Posterior vena cava (tissue), 2 donors: ENCODE measurements at places on chromosomes 16 and 17.

- no peak for DNase-seq
Measured at GRCh38 chr17:48155889-48156611, 48.5 kb downstream of the SNX11 start.

GRCh38 chr16:68487203-68487514 lies 38.9 kb upstream of the SMPD3 start:
- DNase-seq, result no peak

- no peak for DNase-seq
Measured at GRCh38 chr17:58639681-58640080, 52.2 kb downstream of the TEX14 start.

DNA sequence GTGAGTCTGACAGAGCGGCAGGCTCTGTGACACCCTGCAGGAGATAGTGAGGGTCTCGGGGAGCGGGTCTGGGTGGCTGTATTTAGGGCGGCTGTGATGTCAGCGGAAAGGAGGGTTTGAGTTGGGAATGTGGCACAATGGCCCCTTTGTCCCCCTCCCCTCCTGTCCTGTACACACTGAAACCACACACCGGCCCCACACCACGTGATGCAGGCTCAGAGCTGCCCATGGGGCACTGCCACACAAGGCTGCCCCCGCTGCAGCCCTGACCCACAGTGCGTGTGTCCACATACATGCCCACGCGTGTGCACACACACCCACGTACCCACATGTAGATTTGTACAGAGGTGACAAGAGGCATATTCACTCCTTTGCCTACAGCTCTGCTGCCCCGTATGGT lies 15.3 kb downstream of the SGCA start:
- DNase-seq, result no peak

DNA sequence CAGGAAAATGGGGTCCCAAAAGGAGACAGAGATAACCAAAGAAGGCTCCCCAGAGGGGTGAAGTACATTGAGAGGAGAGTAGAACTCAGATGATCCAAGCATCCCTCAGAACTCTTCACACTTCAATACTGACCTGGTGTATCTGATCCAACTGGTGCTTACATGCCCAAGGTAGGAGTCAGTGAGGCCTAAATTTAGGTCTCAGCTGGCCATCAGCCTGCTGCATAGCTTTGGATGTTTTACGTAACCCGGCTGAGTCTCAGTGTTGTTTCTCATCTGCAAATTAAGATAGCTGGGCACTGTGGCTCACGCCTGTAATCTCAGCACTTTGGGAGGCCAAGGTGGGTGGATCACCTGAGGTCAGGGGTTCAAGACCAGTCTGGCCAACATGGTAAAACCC lies 11.6 kb upstream of the GOSR2 start:
- no peak for DNase-seq

DNA sequence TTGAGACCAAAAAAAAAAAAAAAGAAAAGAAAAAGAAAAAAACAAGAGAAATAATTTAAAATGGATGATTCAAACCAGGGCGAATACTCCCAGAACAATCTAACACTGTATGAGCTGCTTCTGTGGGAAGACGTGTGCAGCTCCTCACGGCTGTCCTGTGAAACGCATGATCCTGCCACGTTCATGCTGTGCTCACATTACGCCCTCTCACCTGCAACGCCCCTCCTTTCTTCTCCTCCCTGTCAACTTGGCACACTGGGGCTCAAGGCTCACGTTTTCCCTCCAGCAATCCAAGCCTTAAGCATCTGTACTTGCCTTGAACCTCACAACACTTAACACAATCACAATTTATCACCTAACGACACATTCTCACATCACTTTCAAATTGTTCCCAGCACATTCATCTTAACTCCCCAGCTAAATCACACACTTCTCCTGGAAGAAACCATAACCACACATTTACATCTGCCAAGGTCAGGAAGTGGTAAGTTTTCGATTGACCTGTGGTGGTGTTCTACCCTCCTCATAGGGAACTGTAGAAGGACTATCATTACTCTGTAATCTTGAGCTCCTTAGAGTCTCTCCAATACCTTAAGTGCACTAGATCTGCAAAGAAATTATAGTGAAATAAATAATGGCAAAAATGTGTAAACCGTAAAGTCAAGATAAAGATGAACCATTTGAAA lies 29.1 kb downstream of the MBTPS1 start:
- no peak for DNase-seq

- DNase-seq, result peak; percentile 93
Measured at GRCh38 chr16:89721546-89722391, 432 bp downstream of the ZNF276 start.

DNA sequence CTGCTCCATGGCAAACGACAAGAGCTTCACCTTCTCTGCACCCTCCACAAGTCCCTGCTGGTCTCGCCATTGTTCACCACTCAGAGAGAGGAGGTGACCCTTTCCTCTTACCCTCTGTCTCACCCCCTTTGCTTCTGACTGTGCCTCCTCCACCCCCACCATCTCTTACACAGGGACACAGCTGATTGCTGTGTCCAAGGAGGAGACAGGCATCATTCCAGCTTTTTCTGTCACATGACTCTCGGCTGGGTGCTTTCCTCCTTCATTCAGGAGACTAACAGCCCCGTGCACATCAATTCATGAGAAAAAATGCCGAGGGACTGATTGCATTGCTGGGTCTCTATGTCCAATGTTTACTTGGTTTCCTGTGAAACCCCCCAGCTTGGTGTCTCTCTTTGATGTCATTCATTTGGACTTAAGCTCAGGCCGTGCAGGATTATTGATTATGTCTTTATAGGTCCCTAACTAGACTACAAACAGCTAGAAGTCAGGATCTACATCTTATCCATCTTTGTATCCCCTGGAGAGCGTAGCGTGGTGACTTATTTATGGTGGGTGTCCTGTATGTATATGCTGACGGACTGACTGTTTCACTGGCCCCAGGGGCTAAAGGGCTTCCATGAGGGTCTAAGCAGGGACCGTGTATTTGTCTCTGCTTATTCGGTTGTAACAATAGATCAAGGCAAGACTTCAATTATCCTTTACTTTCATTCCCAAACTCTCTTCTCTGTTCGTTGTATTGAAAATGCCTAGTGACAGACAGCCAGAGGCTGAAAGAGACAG lies 82.2 kb upstream of the CDH13 start:
- DNase-seq, result no peak

GRCh38 chr17:2947996-2948550 lies 115.3 kb downstream of the OR1D5 start:
- peak; percentile 51 for DNase-seq

DNA sequence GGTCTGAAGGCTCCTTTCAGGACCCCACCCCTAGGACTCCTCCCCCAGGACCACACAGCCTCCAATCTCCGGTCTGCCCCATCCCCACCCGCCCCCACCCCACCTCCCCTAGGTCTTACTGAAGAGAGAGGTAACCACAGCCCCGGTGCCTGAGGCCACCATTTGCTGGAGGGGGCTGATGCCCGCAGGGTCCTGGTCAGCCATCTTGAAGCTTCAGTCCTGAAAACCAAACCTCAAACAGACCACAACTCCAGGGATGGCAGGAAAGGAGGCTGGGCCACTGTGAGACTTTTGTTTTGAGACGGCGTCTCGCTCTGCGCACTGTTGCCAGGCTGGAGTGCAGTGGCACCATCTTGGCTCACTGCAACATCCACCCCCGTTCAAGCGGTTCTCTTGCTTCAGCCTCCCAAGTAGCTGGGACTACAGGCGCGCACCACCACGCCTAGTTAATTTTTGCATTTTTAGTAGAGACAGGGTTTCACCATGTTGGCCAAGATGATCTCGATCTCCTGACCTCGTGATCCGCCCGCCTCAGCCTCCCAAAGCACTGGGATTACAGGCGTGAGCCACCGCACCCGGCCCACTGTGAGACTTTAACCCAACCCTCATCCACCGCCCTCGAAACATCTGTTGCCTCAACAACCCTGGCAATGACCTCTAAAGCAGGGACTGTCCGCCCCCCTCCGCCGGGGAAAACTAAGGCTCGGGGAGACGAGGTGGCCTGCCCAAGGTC lies 1.1 kb downstream of the SLC25A39 start:
- DNase-seq, result no peak

GRCh38 chr16:648071-648780 lies 939 bp upstream of the WDR90 start:
- DNase-seq, result no peak

- DNase-seq, result peak; percentile 67
Measured at GRCh38 chr16:87057951-87058560, 259.1 kb downstream of the C16orf95 start.

DNA sequence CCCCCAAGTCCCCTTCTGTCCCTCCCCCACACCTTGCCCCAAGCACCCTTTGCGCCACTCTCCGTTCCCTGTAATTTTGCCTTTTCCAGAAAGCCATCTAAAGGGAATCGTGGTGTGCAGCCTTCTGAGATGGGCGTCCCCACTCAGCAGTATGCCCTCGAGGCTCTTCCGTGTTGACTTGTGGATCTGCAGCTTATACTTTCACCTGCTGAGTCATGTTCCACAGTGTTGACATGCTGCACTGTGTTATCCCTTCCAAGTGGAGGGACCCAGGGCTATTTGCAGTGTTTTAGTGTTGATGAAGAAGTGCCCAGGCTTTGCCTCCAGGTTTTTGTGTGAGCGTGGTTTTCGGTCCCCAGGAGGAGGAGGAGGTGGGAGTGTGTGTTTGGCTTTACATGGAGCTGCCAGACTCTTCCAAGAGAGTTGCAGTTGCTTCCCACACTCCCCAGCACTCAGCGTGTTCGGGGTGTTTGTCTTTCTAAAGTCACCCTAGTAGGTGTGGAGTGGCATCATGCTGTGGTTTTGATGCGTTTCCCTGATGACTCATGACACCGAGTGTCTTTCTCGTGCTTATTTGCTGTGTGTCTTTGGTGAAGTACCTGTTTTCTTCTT lies 32.1 kb upstream of the JPT2 start:
- no peak for DNase-seq

DNA sequence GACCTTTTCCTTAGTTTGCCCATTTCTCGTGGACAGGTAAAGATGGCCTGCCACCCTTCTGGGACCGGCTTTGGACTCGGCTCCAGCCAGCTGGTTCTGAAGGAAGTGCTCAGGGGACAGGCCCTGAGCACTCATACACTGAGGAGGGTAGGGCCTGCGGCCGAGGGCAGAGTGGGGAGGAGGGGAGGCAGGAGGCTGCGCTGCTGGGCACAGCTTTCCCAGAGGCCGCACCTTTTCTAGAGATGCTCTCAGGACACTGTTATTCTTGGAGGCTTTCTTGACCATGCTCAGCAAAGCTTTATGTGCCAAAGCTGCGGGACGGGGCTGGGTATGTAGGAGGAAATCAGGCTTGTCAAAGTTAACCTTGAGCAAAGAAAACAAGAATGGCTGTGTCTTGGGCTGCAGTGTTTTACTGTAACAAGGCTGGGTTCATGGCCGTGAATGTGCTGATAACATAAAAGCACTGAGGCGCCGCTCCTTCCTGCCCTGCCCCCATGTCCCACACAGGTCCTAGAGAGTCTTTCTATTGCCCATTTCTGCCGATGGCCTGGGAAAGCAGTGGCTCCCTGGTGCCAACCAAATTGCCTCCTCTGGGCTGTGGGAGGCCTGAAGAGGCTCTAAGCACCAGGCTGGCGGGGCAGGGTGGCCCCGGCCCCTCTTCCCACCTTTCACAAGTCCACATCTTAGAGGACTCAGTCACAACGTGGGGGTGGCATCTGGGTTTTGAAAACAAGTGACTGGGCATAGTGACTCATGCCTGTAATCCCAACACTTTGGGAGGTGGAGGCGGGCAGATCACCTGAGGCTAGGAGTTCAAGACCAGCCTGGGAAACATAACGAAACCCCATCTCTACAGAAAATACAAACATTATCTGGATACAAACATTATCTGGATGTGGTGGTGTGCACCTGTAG lies 22.3 kb upstream of the TIMP2 start:
- no peak for DNase-seq

- peak; percentile 85 for DNase-seq
Measured at GRCh38 chr17:3911271-3912053, 4.8 kb downstream of the P2RX1 start.

- DNase-seq, result no peak
Measured at GRCh38 chr17:52790359-52790955, 631.9 kb upstream of the CA10 start.

- DNase-seq, result peak; percentile 86
Measured at GRCh38 chr16:74999609-75000480, 1.0 kb downstream of the ZNRF1 start.

DNA sequence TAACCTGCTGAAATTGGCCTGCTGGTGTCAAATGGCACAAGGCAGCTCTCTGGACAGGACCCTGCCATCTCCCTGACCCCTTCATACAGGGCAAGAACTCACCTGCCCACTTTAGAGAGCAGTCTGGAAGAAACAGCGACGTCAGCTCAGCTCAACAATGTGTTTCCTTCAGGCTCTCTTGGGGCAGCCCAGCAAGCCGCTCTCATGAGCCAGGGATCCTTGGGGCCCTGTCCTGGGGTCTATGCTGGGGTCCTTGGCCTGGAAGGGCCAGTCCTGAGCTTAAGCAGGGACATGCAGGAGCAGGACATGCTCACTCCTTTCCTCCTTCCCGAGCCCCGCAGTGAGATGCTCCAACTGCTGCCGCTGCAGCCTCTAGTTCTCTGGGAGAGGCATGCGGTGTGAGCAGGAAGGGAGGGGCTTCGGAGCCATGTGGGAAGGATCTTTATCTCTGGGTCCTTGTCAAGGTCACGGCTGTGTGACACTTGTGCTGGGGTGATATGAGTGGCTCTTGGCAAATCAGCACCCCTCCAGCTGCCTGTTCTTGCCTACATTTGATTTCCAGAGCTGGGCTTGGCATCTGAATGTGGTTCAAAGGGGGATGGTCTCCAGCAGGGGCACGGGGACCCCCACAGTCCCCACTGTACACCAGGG lies 3.4 kb downstream of the C1QTNF1 start:
- peak; percentile 80 for DNase-seq
